Epithelial cell of proximal tubule (primary cell): ENCODE measurements at places on chromosomes 3 and 15. TPM values are rescaled to one million over a fixed set of nuclear protein-coding genes. Genes with fewer than 3 reads are reported as not detected.

GRCh38 chr3:187782006-187782405 lies 36.7 kb upstream of the BCL6 start:
- DNase-seq = no peak

- DNase-seq = no peak
Measured at GRCh38 chr3:141412087-141412935, 44.0 kb downstream of the ZBTB38 start.

DNA sequence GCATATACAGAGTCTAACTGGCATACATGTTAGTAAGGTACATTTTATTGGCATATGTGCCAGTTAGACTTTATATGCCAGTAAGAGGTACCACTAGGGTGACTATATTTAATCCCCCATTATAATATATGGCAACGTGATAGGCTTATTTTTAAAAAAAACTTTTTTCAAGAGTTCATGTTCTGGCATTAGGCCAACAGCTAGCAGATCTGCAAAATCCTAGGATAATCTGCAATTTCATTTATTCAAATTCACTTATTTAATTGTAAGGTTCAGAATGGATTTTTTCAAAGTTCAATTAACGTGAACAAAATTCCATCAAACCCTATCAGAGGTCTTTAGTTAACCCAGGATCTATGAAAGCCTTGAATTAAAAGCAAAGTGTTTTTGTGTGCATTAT lies 31.9 kb downstream of the NIT2 start:
- DNase-seq = no peak

GRCh38 chr15:80558631-80559319 lies 136.3 kb upstream of the ABHD17C start:
- no peak for DNase-seq

DNA sequence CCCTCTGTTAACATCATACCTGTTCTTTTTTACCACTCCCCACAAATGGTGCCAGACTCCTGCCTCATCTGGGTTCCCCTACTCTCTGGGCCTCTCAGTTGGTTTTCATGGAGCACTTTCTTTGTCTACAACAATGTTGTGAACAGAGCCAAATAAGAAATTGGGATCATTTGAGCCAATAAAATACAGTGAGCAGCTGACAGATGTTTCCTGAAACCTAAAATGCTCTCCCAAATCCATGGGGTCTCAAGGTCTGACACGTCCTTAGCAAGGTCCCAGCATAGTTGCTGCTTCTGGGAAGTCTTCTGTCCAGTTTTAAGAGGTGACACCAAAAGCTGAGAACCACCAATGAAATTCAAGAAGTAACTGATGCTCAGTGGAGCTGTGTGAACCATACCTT lies 1.7 kb downstream of the NMNAT3 start:
- DNase-seq = no peak

DNA sequence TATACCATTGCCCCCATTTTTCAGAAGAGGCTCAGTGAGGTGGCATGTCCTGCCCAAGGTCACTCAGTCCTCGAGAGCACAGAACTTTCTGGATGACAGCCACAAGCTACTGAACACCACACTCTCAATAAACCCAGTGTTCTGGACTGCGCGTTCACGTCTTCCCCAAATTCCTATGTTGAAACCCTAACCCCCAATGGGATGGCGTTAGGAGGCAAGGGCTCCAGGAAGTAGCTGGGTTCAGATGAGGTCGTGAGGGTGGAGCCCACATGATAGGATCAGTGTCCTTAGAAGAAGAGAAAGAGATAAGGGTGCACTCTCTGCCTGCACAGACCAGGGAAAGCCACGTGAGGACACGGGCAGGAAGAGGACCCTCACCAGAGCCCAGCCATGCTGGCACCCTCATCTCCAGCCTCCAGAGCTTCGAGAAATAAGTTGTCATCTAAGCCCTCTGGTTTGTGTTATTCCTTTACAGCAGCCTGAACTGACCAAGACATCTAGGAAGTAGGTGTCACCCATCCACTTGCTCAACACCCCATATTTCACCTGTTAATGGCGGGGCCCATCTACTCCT lies 324.0 kb downstream of the UACA start:
- DNase-seq = no peak

DNA sequence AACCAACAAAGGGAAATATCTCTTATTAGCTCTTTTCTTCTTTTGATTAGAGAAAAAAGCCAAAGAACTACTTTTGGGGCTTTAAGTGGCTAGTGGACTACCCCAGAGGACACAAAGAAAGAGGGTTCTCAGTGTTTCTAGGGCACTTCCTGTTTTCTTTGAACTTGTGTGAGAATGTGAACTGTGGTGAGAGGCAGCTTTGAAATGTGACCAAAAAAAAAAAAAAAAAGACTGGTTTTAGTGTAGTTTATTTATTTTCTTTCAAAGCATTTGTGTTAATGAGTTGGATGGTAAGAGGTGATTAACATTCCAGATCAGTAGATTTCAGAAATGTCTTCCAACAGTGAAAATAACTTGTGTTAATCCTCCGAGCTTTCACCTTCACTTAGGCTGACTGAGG lies 32.4 kb downstream of the SELENOT start:
- DNase-seq = no peak

DNA sequence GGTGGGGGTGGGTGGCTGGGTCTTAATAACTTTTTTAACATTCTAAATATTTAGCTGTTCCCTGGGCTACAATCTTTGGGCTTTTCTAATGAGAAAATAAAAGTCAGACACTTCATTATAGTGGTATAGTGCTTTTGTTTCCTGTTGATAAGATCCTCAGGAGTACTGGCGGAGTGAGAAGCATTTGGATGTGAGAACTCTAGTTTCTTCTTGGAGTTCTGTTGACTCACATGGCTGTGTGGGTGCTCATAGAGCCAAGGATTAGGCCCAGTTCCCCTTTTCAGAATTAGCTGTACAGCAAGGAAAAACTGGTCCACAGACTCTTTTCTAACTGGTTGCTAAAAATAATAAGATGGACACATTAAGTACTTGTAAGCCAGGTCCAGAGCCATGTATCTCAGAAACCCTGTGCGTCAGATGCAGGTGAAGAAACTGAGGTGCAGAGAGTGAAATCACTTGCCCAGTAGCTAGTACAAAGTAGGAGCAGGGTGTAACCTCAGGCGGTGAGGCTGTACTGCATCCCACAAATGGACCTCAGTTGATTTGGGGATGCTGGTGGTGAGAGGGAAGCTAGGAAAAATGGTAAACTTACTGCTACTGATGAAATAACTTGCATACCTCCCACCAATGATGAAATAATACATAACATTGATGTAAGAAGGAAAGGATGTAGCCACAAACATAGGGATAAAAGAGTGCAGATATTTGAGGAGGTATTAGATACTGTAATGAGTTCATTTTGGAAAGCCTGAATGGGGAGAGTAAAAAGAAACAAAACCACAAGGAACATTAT lies 2.3 kb downstream of the ITPR1 start:
- no peak for DNase-seq

DNA sequence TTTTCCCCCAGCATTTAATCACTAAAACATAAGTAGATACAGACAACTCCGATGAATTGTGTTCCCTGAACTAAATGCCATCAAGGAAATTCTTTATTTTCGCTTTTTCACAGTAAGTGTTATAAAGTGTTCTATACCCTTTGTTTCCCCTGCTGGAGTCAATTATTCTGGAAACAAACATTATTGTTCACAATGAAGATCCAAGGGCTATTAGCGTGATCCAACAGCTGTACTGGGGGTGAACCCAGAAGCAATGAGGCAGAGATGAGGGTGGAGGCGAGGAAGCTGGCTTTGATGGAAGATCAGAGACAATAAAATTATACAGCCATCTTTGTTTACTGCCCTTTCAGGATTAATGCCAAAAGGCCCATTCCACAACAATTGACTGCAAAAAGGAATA lies 250.3 kb upstream of the IGF1R start:
- DNase-seq = no peak

- no peak for DNase-seq
Measured at GRCh38 chr3:186823386-186823785, 17.1 kb upstream of the RFC4 start.

DNA sequence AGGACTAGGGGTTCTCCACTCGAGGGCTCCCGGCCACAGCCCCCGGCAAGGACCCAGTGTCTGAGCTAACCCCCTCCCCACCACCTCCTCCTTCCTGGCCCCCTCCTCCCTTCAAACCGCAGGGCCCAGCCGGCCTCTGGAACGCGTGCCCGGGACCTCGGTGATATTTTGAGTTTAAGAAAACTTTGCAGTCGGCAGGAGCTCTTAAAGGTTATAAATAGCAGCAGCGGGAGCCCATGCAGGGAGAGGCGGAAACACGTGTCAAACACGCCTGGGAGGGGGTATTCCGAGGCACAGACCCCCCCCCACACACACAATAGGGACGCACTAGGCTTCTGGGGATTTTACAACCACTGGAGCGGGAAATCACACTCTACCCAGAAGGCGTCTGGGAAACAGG lies 3.1 kb upstream of the PTH1R start:
- no peak for DNase-seq

DNA sequence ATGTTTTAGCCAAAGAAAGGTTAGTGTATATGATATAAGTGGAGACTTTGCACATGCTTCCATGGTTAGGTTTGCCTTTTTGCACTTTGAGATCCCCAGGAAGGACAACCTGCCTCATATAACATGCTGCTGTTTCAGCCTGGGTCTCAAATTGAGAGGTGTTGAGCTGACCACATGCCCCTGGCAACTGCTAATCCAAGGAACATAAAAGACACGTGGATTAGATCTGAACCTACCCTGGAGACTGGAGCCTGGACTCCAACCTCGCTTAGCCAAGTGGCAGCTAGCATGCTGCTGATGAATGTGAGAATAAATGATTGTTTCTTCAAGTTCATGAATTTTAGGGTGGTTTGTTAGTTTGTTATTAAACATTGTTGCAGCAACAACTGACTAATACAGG lies 301.8 kb upstream of the TBC1D5 start:
- DNase-seq = no peak

GRCh38 chr3:71776538-71776937 lies 8.4 kb downstream of the PROK2 start:
- DNase-seq = no peak

- DNase-seq = no peak
Measured at GRCh38 chr3:38039101-38039898, at the start of gene DLEC1. Gene DLEC1, plus strand, starts transcription at chr3:38039208. Its CDS starts 18 bp downstream, at chr3:38039226.

Gene SNTN
- not detected in 2 replicates for total RNA-seq

Gene ST3GAL6
- total RNA-seq = 1.8 and 3.9 TPM in 2 replicates

Gene LRRIQ4
- 0.07 TPM in 1 of 2 replicates, not detected in the other for total RNA-seq

Gene SLC9C1
- not detected in 2 replicates for total RNA-seq

Gene LRRC31
- total RNA-seq = 0.14 TPM in 1 of 2 replicates, not detected in the other
